Stimulated activated CD8-positive, alpha-beta memory T cell treated with anti-CD3 and anti-CD28 coated beads, Interleukin-4, amount 100 ng/mL, for 48 hours (primary cell): ENCODE measurements at places on chromosomes 5 and 9.
A peak's percentile ranks its signal among the peaks of the same experiment; 100 is the strongest.

- peak; percentile 31 for DNase-seq
These were observed 43.9 kb downstream of the ANKRD31 start for GRCh38 chr5:75192804-75193203.

GRCh38 chr9:98185021-98185567 is 7.3 kb downstream of the CORO2A start:
- no peak for DNase-seq

DNA sequence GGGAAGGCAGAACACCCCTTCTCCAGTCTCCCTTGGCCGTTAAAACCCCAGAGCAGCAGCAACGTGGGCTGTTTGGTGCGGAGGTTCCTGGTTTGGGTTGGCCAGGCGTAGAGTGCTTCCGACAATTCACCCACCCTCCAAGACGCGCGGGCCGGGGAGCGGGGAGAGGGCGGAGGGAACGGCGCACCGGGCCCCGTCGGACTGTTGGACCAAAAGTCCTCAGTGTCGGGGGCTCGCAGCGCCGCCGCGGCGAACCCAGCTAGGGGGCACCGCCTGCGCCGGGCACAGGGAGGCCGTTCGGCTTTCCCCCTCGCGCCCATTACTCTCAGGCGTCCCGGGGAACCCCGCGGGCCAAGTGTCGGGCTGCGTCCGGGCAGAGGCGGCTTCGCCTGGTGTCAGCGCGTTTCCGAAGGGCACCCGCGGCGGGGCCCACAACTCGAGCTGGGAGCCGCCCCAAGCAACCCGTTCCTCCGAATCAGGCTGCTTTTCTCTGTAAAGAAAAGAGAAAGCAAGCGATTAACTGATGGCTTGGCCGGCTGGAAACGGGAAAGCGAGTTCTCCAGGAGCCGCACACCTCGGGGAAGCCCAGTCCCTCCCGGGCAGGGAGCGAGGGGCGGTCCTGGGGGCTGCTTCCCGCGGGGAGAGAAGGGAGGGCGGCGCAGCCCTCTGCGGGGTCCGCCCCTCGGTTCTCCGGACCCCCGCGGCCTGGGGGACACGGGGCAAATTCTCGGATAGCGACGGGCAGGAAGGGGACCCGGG is 145.5 kb downstream of the ERCC6L2 start:
- peak; percentile 69 for DNase-seq

DNA sequence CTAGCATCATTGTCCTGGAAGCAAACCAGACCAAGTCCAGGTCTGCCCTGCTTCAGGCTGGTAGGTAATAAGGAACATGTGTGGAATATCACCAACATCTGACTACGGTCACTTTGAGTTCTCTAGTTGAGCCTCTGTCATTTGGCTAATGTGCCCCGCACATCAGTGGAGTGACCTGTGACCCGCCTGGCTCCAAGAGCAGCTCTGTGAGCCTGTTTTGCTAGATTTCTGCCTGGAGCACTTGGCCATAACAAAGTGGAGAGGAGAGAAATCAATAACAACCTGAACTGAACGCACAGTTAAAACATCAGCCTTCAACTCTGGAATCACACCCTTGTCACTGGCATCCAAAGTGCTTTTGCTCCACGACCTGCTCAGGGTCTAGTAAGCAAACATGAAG is 115.7 kb downstream of the PPP2R2B start:
- no peak for DNase-seq

DNA sequence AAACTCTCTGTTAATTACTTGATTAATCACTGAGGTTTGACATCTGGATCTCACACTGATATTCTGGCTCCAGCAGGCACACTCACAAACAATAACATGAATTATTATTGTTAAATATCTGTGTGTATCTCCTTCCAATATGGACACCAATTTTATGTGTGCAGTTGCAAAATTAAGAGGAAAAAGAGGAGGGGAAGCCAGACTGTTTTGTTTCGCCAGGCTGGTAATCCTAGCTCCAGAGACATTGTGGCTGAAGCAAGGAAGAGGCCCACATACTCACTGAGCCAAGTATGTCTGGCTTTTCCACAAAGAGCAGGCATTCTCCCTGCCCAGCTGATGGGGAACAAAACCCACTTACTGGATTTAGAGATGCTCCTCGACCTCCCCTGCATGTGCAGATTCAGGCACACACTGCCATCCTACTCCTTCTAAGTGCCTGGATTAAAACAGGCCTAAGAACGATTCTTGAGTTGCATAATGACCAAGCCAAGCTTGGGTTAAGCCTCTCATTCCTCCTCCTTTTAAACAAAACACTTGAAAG is 181.9 kb downstream of the ESM1 start:
- no peak for DNase-seq

GRCh38 chr9:123864251-123864650 is 65.7 kb downstream of the DENND1A start:
- no peak for DNase-seq

DNA sequence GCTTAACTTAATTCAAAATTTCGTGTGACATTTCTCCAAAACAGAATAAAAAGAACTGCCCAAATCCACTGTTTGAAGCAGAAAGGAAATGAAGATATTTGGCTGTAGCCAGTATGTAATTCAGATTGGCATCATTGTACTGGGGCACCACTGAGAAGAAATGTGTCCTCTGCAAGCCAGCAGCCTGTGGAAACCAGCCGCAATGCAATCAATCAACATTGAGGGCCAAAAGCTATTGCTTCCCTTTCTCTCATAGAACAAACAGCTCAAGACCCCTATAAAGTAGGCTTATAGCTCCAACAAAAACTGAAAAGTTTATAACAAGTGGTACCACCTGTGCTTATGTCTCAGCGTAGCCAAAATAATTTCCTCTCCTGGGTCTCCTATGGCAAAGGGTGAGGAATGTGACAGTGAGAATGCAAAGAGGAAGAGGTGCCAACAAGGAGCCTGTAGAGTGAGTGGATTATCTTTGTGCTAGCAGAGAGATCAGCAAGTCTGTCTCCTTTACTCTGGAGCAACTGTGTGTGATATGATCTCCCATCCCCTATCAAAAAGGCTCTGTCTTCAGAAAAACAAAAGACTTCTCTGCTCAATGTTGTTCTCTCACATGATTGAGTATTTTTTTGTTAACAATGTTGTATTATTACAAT is 1072.3 kb upstream of the DMAC1 start:
- no peak for DNase-seq

DNA sequence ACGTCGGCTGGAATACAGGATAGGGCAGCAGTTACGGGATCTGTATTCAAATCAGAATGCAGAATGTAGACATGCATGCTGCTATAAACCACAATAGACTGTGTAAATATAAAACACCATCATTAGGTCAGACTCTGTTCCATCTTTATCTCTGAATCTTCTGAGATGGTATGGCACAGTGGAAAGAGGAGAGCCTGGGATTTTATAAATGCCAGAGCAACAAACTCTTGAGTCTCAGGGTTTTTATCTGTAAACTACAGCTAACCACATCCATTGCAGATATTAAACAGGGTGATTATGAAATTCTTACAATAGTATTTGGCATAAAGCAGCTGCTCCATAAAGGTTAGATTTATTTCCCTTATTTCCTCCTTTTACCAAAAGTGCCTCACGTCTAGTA is 108.7 kb downstream of the ZDHHC21 start:
- DNase-seq, result no peak

- DNase-seq, result no peak
These were observed 129.4 kb downstream of the C9orf152 start for GRCh38 chr9:110078604-110079003.

- DNase-seq, result peak; percentile 91
These were observed 52.5 kb downstream of the JADE2 start for GRCh38 chr5:134577796-134578577.

DNA sequence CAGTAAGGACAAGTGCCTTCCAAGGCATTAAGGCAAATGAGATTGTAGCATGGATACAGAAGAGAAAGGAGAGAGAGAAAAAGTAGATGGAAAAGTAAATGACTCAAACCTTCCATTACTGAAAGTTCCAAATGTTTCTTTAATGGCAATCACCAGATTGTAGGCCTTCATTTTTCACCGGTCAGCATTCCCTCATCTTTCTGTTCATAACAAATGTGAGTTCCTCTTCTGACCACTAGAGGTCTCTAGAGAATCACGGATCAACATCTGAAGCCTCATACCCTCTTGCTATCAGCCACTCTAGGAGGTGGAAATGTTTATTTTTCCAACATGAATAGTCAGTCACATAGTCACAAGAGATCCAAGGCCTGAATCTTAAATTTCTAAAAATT is 73.6 kb upstream of the RPS23 start:
- DNase-seq, result no peak

DNA sequence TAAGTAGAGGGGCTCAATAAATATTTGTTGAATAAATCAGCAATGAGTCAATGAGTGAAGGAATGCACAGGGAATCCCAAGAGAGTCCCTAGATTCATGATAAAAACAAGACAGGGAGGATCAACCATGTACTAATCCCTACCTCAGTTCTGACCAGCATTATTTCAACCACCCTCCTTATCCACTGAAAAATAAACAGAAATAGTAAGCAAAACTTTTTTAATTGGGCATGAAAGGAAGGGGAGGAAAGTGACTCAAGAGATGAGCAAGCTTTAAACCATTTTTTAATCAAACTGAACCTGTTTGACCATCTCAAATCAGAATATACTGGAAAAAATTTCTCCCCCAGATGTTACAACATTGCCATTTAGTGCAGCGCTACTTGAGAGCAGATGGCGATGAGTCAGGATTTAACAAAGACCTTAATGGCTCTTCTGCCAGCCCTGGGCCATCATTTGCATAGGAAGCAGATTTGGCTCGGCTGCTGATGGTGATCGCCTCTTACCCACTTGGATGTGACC is 194.8 kb upstream of the SLC30A5 start:
- DNase-seq, result no peak

- no peak for DNase-seq
These were observed 272.1 kb downstream of the RASEF start for GRCh38 chr9:82790875-82791274.

GRCh38 chr5:3230254-3230653 is 365.4 kb upstream of the IRX1 start:
- no peak for DNase-seq

GRCh38 chr5:4911646-4912403 is 228.3 kb upstream of the ADAMTS16 start:
- no peak for DNase-seq

DNA sequence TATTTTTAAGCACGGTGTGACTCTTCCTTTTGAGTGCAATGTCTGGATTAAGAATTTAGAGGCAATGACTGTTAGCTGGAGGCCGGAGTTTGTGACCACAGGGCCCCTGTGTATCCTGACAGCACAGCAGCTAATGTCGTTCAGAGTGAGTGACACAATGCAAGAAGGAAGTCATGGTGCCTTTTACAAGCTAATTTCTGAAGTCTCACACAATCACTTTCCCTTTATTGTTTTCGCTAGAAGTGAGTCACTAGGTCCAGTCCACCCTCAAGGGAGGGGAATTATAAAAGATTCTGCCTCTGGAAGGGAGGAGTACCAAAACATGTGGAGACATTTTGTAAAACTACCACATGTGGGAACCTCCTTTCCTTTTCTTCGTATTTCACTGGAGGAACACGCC is 185.5 kb upstream of the FGF10 start:
- no peak for DNase-seq

- DNase-seq, result no peak
These were observed 406.0 kb upstream of the PIK3R1 start for GRCh38 chr5:67809589-67809988.

- DNase-seq, result no peak
These were observed 803.3 kb upstream of the CTNND2 start for GRCh38 chr5:12707560-12707959.

DNA sequence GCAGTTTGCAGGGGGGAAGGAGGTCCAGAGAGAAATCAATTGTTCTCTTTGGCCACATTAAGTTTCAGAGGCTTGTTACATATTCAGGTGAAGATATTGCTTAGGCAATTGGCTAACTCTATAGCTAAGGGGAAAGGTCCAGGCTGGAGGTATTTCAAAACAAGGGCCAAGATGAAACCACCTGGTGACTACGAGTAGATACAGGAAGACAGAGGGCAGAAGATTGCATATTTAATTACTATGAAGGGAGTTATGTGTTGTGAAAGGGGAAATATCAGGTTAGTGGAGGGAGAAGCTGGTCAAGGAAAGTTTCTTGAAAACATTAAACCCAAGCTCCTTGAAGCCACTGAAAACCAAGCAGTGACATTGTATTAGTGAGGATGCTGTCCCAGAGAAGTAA is 1.9 kb upstream of the RAD23B start:
- DNase-seq, result no peak

GRCh38 chr5:170141636-170142035 is 35.9 kb downstream of the FOXI1 start:
- no peak for DNase-seq

DNA sequence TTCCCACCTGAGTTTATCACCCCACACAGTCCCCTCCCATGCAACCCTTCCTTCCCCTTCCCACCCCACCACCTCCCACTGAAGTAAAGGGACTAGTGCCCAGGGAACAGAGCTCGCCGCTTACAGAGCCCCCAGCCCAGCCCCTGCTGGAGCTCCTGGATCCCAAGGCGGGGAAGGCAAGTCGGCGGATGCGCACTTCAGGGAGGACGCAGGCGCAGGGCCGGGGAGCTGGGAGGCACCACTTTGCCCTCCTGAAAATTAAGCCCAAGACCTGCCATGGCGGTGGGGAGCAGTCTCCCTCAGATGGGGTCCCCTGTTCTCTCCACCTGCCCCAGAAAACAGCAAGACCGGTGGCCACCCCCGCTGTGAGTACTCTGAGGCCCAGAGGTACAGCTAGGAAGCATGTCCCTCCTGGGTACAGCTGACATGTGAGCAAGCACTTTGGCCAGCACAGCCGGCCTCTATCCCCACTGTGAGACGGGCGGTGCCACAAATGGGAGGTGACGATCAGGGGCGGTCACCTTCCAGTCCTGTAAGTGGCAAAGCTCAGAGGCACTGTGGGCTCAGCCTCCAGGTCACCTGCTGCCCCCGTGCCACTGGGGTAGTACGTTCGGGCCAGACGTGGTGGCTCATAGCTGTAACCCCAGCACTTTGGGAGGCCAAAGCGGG is 45.9 kb downstream of the COL23A1 start:
- no peak for DNase-seq

DNA sequence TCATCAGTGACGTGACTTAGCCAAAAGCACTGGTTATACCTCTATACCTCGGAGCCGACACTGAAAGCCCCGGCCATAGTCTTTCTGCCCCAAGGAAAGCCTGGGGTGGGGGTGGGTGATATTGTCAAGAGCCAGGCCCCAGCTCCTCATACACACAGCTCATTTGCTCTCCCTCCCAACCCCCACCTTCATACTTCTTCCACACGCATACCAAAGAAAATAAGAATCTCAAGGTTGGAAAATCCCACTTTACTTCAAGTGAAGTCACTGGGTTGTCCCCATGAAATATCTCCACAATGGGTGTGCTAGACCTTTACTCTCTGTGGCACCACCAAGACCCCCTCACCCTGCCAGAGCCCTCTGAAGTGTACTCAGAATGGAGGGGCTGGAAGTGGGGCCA is 27.1 kb upstream of the MGAT1 start:
- DNase-seq, result no peak
